ENCODE measurements at places on chromosomes 2 and 18. TPM values are rescaled to one million over a fixed set of nuclear protein-coding genes. Genes with fewer than 3 reads are reported as not detected.

DNA sequence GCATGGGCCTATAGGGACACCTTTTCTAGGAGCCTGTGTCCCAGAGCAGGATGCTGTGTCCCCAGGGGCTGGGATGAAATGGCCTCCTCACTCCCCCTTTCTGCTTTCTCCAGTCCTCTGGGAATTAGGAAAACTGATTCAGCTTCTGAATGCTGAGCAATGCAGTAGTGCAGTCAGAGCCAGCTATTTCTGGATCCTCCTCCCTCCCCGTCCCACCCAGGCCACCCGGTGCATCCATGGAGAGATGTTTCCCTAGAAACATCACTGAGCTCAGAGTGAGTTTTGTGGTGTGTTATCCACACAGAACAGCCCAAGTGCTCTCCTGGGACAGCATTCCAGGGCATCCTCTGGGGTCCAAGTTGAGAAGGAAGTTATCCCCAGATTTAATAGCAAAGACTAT lies 125.5 kb downstream of the LOXHD1 start:
- no peak for DNase-seq

- peak; percentile 20 for DNase-seq
These were observed 2.2 kb downstream of the PSD4 start for GRCh38 chr2:113175736-113176695.

DNA sequence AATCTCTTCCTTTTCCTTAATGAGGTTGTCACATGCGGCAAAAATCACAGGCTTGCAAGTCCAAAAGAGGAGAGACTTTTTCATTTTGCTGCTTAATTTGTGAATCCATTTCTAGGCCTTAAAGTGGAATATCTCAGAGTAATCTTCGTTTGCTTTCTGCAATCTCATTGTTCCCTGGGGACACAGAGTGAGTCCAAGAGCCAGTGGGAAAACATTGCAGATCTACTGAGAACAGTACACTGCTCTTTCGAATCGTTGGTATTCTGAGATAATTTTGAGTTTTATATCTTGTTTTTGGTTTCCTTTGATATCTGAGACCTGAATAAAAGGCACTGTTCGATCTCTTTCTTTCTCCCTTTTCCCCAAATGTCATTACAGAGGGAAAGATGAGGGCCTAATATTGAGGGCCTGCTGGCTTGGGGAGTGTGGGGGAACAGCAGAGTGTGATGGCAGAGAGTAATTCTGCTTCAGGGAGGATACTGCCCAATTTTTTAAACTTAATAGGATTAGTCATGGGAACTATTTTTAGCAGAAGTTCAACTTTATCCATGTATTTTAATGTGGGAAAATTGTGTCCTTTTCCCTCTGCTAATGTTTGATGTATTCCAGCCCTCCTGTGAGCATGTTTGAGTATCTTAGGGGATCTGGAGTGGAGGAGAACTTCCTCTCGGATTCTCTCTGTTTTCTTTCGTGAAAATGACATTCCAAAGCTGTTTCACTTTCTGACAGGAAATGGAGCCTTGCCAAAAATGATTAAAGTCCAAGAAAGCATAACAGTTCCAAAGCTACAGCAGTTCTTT lies 418.2 kb upstream of the ZEB2 start:
- no peak for DNase-seq

DNA sequence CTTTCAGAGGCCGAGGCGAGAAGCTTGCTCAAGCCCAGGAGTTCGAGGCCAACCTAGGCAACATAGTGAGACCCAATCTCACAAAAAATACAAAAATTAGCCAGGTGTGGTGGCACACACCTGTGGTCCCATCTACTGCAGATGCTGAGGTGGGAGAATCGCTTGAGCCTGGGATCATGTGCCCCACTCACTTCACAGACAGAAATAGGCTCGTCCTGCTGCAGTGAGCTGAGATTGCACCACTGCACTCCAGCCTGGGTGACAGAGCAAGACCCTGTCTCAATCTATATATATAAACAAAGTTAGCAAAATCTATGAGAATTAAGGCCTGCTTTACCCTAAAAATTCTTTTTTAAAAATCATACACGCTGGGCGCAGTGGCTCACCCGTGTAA lies 50.8 kb downstream of the TEX44 start:
- DNase-seq, result no peak

DNA sequence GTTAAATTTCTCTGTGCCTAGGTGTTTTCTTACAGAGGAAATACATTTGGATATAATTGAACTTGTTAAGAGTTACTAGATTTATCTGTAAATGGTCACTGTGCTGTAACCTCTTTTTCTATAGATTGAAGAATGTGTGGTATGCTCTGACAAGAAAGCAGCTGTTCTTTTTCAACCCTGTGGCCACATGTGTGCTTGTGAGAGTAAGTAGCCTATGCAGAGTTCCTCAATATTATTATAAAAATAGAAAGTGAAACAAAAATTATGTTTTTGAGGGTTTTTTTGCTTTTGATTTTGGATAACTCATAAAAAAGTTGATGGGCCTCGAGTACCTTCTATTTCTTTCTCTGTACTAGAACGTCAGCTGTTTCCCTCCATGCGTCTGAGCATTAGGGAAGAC lies 112.4 kb downstream of the MIB1 start:
- no peak for DNase-seq

- DNase-seq, result no peak
These were observed 114.6 kb downstream of the LPIN1 start for GRCh38 chr2:11861044-11861443.

- DNase-seq, result no peak
These were observed 34.3 kb downstream of the CIB4 start for GRCh38 chr2:26606847-26607190.

DNA sequence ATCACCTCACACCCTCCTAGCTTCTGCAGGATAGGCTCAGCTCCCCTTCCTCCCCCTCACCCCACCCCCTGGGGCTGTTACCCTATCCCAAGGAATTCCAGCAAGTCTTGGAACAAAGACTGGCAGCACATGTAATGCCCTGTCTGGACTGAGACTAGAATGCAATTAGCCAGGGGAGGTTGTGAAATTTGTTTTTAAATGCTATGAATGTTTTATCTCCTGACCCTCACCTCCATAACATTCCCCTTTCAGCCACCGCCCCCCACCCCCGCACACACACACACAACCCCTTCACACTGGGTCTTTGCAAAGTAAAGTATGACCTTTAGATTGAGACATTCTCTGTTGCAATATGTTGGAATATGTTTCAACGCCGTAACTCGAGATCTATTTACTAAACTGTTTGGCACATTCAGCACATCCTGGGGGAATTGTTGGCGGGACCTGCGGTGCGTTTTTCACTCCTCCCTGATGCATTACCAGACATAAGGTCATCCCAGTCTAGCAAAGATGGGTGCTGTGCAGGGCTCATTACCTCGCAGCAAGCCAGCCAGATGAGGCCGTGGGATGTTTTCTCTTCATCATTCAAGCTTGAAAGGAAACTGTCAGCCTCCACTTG lies 290.7 kb upstream of the SLC14A2 start:
- no peak for DNase-seq

GRCh38 chr2:30444273-30444672 lies 2.8 kb upstream of the LCLAT1 start:
- DNase-seq, result no peak

DNA sequence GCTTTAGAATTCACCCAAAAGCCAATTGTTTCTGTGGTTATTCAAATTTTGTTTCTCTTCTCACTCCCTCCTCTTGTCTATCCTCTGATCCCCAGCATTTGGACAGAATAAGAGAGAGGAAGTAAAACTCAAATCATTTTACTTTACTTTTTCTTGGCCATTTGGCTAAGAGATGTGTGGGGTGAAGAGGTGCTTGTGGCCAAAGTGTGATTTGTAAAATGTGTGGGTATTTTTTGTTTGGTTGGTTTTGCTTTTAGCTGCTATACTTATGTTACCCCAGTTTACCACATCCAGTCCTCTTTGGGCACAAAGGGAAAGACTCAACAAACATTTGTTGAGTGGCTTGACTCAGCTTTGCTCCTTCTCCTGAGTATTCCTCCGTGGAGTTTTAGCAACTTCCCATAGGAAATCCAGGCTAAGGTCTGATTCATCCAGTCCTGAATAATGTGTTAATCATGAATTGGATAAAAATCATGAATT lies 109.1 kb upstream of the CYP1B1 start:
- DNase-seq, result no peak

DNA sequence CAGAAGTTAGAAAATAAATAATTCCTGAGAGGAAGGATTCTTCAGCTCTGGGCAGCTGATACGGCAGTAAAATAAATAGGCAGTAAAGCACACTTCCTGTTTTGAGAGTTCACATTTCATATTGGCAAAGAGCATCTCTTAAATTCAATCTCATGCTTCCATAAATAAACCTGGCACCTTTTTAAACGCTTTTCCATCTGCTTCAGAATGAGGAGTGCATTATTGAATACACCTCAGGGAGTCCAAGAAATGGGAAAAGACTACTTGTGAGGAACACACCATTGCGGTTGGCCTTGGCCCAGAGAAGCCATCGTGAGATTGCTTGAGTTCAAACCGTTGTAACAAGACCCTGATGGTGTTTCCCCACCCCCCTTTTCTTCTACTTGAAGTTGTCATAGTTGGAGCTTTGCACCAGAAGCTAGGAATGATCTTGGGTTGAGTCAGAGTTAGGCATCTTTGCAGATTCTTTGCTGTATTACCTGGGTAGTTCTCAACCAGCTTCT lies 123.9 kb downstream of the RDH14 start:
- DNase-seq, result no peak

DNA sequence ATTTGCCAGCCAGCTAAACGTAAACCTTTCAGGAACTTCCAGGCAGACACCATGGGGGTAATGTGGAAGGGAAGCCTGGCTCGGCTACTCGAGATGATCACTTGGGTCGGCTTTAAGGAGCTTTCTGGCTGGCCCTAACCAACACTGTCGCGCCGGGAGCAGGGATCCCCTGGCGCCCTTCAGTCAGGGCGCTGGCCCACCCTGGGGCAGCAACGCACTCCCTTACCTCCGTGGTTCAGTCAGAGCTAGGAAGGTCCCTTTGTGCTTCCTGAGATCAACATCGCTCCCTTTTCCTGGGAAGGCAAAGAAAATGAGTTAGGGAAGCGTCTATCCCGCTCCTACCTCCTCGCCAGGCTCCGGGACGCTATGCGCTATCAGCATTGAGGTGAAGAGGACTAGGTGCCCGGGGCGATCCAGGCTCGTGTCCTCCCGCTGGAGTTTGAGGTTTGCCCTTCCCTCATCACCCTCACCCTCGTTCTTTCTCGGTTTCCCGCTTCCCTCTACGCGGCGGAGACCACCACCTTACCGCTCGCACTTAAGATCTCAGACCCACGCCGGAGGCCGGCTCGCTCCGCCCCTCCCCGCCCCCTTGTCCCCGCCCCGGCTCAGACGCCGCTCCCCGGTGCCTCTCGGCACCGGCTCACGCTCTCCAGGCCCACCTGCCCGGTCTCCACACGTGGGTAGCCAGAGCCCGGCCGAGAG lies 449 bp upstream of the ATRAID start:
- DNase-seq, result no peak

GRCh38 chr2:178473931-178474330 lies 4.5 kb downstream of the FKBP7 start:
- DNase-seq, result no peak

DNA sequence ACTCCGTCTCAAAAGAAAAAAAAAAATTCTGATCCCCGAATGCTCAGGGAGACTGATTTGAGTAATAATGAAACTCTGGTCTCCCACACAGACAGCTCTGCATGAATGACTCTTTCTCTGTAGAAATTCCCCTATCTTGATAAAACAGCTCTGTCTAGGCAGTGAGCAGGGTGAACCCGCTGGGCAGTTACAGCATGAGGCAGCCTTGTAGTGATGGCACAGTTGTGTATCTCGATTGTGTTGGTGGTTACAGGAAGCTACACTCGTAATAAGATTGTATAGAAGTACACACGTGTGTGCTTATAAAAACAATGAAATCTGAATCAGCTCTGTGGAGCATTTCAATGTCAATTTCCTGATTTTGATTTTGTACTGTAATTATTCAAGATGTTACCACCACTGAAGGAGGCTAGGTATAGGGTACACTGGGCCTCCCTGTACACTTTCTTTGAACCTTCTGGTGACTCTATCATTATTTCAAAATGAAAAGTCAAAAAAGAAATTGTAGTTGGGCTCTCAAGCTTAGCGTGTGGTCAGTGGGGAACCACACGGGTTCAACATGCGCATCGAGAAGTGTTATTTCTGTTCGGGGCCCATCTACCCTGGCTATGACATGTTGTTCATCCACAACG lies 34.9 kb upstream of the ATP8B1 start:
- DNase-seq, result no peak

- DNase-seq, result no peak
These were observed 526.8 kb downstream of the TDRD15 start for GRCh38 chr2:21650569-21650968.

DNA sequence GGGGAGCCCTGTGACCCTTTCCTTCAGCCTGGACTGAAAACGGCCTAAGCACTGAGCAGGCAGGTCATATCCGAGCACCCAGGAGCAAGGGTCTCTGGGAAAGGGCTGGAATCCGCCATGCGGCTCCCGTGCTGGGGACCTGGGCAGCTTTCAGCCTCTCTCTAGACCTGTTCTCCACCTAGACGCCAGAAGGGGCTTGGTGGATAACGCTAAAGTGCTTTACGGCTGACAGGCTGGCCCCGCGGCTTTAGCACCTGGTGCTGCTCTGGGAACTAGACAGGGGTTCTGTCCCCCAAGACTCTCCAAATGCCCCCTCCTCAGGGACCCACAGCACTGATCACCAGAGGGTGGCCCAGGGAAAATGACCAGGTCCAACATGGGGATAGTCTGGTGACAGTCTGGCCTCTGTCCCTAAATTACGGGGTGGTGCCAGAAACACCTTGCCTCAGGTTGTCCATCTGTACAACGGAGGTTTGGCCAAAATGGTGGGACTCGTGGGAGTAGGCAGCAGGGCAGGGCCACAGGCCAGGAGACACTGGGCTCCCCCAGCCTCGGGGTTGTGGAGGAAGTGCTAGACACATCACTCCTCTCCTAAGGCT lies 13.0 kb downstream of the SDC1 start:
- no peak for DNase-seq

DNA sequence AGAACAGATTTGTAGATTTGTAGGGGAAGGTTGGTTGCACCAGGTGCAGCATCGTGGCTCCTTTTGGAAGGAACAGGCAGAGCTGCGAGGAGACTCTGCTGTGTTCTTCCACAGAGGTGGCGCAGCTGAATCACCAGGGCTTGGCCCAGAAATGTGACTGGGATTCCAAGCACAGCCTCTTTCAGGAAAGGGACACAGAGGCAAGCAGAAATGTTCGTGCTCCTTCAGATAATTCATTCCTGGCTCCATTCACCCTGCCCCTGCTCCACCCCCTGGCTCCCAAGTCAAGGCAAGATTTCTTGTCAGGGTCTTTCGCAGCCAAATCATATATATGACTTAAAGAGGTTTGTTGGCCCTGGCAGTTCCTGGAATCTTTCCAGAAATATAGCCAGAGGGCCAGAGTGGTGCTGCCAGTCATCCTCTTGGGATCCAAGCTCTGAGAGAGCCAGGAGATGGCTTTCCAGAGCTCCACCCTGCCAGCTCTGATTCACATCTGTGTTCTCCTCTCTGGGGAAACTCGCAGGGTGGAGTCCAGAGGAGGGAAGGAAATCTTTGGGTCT lies 203.9 kb upstream of the TANK start:
- DNase-seq, result no peak

Gene DLGAP1
- not detected for total RNA-seq

Gene CTLA4
- 39.0 TPM for total RNA-seq

Gene CMPK2
- total RNA-seq, result 1.1 TPM

Gene DARS1
- 146 TPM for total RNA-seq

Gene KLHL41
- 0.27 TPM for total RNA-seq

Gene OTOF
- 2.6 TPM for total RNA-seq

Gene LDAH
- 31.6 TPM for total RNA-seq

Gene HOXD11
- not detected for total RNA-seq

Measured in CD8-positive, alpha-beta memory T cell (primary cell).